ENCODE measurements at places on chromosomes 3 and 15.

DNA sequence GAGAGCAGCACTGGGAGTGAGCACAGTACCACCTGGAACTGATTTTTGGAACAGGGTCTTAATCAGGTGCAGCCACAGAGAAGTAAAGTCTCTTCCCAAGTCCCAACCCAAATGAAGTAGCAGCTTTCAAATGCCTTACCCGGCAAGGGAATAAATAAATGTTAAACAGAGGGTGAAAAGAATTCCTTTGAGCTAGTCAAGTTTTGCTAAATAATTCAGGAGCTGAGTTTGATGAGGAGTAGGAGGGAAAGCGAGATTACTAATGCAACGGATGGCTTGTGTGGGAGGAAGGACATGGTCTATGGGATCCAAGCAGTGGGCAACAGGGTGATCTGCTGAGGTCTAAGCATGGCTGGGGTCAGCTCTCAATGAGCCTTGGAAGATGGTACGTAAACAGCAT is 204.5 kb upstream of the ST8SIA2 start:
- ATAC-seq, result no peak

- no peak for ATAC-seq
These were observed 629.5 kb upstream of the KCNMB2 start for GRCh38 chr3:177906578-177907229.

DNA sequence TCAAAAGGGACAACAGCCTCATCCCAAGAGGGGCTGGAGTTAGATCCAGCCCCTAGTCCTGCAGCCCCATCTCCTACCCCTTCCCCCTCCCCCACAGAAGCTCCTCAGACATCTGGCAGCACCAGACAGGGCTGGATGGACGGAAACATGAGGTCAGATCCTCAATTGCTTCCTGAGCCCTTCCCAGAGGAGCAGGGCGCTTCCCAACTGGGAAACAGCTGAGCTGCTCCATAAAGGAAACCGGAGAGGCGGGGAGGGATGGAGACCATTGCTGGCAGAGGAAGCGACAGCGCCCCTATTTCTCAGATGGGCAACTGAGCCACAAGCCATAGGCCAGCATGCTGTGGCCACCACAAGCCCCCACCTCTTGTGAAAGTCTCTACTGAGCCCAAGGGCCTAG is 18.3 kb upstream of the CYP11A1 start:
- no peak for ATAC-seq

DNA sequence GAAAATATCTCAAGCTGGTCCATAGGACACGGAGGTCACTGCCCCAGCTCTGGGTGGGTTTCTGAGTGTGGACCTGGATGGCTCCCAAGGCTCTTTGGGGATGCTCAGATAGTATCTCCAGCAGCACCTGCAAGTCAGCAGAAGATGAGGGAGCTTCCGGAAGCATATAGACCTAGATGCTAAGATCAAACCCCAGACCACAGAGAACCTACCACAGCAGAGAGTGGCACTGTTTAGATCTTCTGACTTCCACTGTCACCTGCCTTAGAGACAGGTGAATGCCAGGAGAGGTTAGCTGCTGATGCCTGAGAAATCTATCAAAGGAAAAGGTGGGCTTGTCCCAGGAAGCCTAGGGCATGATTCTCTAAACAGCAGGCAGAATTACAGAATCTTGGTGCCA is 105.7 kb upstream of the TRPM1 start:
- no peak for ATAC-seq

DNA sequence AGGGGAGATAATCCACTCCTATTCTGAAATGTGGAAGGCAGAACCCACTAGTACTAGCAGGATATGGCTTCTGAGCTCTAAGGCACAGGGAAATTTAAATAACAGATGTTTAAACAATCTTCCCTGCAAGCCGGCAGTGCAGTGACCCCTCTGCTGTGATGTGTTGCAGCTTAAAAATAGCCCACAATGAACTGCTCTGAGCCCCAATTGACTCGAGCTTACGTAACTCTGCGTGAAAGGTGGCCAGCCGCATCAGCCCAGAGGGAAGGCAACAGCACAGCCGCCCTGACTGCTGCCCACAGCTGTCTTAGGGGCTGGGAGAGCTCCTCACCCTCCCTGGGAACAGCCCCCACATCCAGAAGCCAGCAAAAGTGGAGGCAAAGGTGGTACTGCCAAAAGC is 12.5 kb upstream of the CAMKV start:
- ATAC-seq, result no peak

- ATAC-seq, result no peak
These were observed 14.1 kb downstream of the ANKRD34C start for GRCh38 chr15:79296583-79296982.
